ENCODE measurements at places on chromosomes 1 and 21.

- no peak for DNase-seq
These were observed 603.2 kb upstream of the PKN2 start for GRCh38 chr1:88080875-88081274.

GRCh38 chr1:22275626-22276395 lies 132.9 kb upstream of the WNT4 start:
- peak; percentile 23 for DNase-seq

- no peak for DNase-seq
These were observed 3.3 kb upstream of the BRWD1 start for GRCh38 chr21:39316729-39317128.

DNA sequence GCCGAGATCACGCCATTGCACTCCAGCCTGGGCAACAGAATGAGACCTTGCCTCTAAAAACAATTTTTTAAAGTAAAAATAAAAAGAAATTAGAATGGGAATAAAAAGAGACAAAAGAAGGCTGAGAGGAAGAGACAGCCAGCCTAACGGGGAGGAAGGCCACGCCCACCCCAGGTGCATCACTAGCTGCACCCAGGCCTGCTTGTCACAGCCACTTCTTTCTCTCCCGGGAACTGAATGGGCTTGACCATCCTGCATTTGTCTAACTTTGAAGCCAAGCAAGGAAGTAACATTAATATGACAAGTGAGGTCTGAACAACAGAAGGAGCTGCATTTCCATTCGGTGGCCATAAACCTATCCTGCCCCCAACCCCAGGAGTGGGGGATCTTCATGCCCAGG lies 20.8 kb upstream of the EFNA1 start:
- DNase-seq: no peak

DNA sequence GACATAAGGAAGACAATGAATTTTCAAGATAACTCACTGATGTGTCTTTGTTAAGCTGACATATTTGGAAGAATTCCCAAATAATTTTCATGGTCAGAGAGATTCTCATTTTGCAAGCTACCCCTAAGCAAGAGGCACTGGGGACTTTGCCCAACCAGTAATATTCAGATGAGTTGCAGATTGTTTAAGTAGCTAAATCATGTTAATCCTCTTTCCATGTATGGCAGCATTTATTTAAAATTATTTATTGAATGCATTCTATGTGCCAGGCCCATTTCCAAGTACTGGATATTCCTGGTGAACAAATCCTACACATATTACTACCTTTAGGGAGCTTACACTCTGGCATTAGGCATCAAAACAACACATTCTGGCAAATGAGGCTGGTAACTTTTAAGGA lies 56.5 kb upstream of the BACH1 start:
- no peak for DNase-seq

GRCh38 chr1:241020851-241021697 lies 335.9 kb downstream of the RGS7 start:
- DNase-seq: no peak

- no peak for DNase-seq
These were observed 50.0 kb downstream of the MRPL37 start for GRCh38 chr1:54249819-54250435.

GRCh38 chr1:184832517-184832916 lies 77.9 kb upstream of the EDEM3 start:
- DNase-seq: no peak

GRCh38 chr1:12135612-12136011 lies 31.2 kb upstream of the TNFRSF1B start:
- no peak for DNase-seq

DNA sequence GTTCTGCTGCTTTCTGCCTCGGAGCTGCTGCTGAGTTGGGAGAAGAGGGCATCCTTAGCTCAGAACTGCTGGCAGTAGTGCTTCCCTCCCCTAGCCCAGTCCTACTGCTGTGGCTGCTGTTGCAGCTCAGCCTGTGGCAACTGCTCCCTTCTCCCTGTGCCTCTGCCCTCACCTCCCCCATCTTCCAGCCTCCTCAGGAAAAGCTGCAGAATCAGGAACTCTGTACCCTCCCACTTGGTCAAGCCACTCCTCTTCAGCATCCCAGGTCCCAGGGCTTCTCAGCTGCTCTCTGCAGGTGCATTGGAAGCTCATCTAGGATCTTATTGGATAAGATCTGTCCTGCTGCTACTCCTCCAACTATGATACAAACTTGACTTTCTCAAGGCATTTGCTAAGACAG lies 316.7 kb downstream of the BRINP2 start:
- no peak for DNase-seq

- DNase-seq: no peak
These were observed 74.6 kb downstream of the NENF start for GRCh38 chr1:212507369-212507768.

DNA sequence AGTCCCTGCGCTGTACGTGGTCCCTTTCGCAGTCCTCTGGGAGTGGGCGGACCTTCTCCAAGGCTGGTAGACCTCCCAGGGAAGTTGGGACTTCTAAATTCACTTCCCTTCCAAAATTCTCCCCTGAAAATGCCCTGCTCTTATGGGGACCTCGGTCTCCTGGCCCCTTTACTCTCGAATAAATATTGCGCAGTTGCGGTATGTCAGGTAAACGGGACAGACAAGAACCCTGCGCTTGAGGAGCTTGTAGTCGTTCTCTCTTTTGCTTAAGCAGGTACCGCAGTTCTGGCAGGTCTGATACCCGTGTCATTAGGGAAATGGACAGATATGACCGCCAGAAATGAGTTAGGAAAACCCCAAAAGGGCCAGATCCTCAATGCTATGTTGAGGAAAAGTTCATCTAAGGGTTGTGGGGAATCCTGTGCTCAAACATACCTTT lies 561 bp downstream of the KIF2C start:
- DNase-seq: no peak

All from stimulated activated CD4-positive, alpha-beta T cell treated with anti-CD3 and anti-CD28 coated beads, Interleukin-1b, Interleukin-23, amount 100 ng/mL, for 24 hours (primary cell).